Trophoblast cell (in vitro differentiated cells and primary cell): ENCODE measurements at places on chromosomes 5 and 9.

GRCh38 chr5:72556351-72557166 is 49.3 kb upstream of the ZNF366 start:
- H3K4me1 ChIP-seq = peaks cover 4% of the 10 kb centered on the region
- no peaks in the 10 kb centered on the region for H3K36me3 ChIP-seq
- no peaks in the 10 kb centered on the region for H3K27me3 ChIP-seq
- peak overlapping the region; percentile 46 for H3K4me3 ChIP-seq
- DNase-seq = peak; percentile 90

GRCh38 chr9:14373706-14374105 is 59.8 kb upstream of the NFIB start:
- no peak for DNase-seq
- H3K36me3 ChIP-seq = no peaks in the 10 kb centered on the region
- H3K27ac ChIP-seq = no peak overlapping the region

DNA sequence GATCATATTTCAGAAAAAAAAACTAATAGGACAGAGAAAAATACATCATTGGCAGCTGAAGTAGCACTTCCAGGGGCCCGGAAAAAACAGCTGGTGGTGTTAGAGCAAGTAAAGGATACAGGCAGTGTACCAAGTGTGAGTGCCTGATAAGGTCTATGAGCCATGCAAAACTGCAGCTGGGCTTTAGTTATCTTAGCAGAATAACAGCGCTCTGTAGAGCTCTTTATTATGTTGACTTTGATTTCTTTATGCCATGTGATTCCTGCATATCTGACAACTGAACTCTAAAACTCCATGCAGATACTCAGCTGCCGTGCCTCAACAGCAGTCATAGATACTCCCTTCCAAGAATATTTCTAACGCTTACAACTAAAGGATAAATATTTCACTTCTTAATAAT is 119.5 kb downstream of the CAAP1 start:
- no peaks in the 10 kb centered on the region for H3K4me1 ChIP-seq
- H3K27ac ChIP-seq = no peak overlapping the region
- H3K36me3 ChIP-seq = no peaks in the 10 kb centered on the region
- H3K27me3 ChIP-seq = no peaks in the 10 kb centered on the region
- DNase-seq = no peak
- no peak overlapping the region for H3K4me3 ChIP-seq

GRCh38 chr5:57407391-57407790 is 75.2 kb downstream of the ACTBL2 start:
- H3K36me3 ChIP-seq = no peaks in the 10 kb centered on the region
- no peaks in the 10 kb centered on the region for H3K27me3 ChIP-seq
- H3K27ac ChIP-seq = no peak overlapping the region
- H3K4me3 ChIP-seq = no peak overlapping the region
- DNase-seq = no peak
- no peaks in the 10 kb centered on the region for H3K4me1 ChIP-seq

- H3K27me3 ChIP-seq = no peaks in the 10 kb centered on the region
- H3K4me1 ChIP-seq = no peaks in the 10 kb centered on the region
- no peak overlapping the region for H3K4me3 ChIP-seq
- no peak for DNase-seq
Observed at GRCh38 chr9:115957585-115957984, 196.0 kb upstream of the PAPPA start.

- H3K27me3 ChIP-seq = no peaks in the 10 kb centered on the region
- H3K27ac ChIP-seq = no peak overlapping the region
- no peak for DNase-seq
- no peak overlapping the region for H3K4me3 ChIP-seq
Observed at GRCh38 chr9:134627417-134628353, 13.9 kb upstream of the COL5A1 start.

GRCh38 chr5:123204251-123204650 is 115.2 kb downstream of the PRDM6 start:
- no peak overlapping the region for H3K4me3 ChIP-seq
- H3K36me3 ChIP-seq = no peaks in the 10 kb centered on the region
- DNase-seq = no peak
- no peaks in the 10 kb centered on the region for H3K27me3 ChIP-seq

- no peak for DNase-seq
- no peaks in the 10 kb centered on the region for H3K4me1 ChIP-seq
- no peak overlapping the region for H3K27ac ChIP-seq
- no peak overlapping the region for H3K4me3 ChIP-seq
- no peaks in the 10 kb centered on the region for H3K27me3 ChIP-seq
Observed at GRCh38 chr5:3155046-3155445, 403.6 kb upstream of the IRX2 start.

DNA sequence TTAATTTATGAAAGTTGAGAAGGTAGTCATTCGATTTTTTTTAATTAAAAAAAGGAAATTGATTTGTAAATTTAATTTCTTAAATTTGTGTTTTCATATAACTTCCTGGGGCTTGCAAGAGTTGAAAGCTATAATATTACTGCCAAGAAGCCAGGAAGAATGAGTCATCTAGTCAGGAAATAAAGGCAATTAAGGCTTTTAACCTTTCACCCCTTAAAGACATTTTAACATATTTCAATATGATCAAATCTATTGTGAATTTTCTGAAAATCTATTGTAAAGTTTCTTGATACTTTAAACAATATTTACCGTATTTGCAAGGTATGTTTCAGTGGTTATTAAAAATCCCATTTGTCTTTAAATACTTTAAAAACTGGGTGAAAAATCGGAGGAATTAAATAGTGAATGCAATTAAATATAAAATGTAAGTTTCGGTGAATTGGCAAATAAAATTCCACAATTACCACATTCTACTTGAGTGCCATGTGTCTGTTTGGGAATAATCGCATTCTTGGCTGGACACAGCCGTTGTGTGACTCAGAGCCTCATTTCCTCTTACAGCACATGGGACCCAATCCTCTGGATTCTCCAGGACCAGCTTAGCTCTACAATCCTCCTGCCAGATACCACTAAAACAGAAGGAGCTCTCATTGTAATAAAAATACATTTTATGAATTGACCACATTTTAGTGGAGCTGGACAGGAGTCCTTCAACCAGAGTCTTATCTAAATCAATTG is 310.7 kb downstream of the HCN1 start:
- H3K27me3 ChIP-seq = no peaks in the 10 kb centered on the region
- DNase-seq = no peak
- no peaks in the 10 kb centered on the region for H3K36me3 ChIP-seq

GRCh38 chr9:70902692-70903131 is 218.7 kb downstream of the TRPM3 start:
- H3K4me1 ChIP-seq = no peaks in the 10 kb centered on the region
- H3K27me3 ChIP-seq = no peaks in the 10 kb centered on the region
- no peak overlapping the region for H3K27ac ChIP-seq
- no peak overlapping the region for H3K4me3 ChIP-seq
- H3K36me3 ChIP-seq = no peaks in the 10 kb centered on the region
- peak; percentile 79 for DNase-seq

DNA sequence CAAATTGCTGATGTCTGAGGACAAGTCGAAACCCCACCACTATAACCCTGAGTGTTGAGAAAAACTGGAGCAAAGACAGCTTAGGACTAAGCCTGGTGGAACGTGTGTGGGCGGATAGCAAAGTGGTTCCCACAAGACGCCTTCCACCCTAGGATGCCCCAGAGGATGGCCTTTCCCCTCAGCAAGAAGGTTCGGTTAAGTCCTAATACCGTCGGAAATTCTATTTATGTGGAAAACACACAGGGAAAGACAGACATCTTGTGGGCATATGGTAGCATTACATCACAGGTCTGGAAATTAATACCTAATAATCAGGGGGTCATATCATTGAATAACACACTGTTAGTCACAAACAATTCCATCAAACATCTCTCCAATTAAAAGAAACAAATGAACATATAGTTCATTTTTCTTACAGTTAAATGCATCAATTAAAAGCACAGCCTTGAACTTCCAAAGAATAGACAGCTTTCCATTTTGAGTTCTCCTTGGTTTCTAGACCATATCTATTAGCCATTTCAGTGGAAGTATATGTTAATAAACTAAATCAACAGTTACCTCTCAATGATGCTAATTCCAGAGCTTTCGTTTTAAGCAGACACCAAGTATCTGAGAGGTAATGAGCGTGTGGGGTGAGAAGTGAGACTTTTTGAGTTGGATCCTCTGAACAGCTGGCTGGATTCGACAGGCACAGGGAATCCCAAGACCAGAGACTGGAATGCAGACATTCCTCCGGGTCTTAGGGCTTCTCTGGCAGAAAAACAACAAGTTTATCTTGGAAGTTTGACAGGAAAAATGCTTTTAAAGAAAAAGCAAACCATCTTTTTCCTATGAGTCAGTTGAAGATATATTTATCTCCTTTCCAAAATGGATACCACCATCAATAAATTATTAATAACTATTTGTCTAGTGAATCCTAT is 2.9 kb upstream of the ICE1 start:
- no peak for DNase-seq
- peaks cover 11% of the 10 kb centered on the region for H3K4me1 ChIP-seq
- H3K27me3 ChIP-seq = no peaks in the 10 kb centered on the region
- H3K27ac ChIP-seq = no peak overlapping the region
- no peaks in the 10 kb centered on the region for H3K36me3 ChIP-seq

DNA sequence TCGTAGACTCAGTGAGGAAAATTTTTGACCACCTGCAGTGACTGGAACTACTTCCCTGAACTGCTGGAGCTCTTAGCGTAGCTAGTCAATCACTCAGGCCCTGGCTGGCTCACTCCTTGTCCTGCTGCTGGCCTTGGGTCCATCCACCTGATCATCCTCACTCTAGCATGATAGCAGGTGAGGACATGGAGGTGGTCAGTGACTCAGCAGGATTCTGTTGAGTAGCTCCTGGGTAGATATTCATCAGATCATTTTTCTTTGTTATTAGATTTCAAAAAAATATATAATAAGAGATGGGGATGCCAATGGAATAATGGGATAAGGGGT is 25.0 kb upstream of the SEMA4D start:
- no peak for DNase-seq
- H3K27me3 ChIP-seq = no peaks in the 10 kb centered on the region
- no peaks in the 10 kb centered on the region for H3K4me1 ChIP-seq
- H3K27ac ChIP-seq = no peak overlapping the region

- no peaks in the 10 kb centered on the region for H3K27me3 ChIP-seq
- H3K27ac ChIP-seq = no peak overlapping the region
- H3K4me1 ChIP-seq = peaks cover 3% of the 10 kb centered on the region
Observed at GRCh38 chr9:21081451-21081850, 3.7 kb upstream of the IFNB1 start.

- no peak for DNase-seq
- no peaks in the 10 kb centered on the region for H3K27me3 ChIP-seq
- H3K36me3 ChIP-seq = no peaks in the 10 kb centered on the region
- H3K27ac ChIP-seq = no peak overlapping the region
Observed at GRCh38 chr5:61624553-61625136, 292.6 kb downstream of the ZSWIM6 start.

DNA sequence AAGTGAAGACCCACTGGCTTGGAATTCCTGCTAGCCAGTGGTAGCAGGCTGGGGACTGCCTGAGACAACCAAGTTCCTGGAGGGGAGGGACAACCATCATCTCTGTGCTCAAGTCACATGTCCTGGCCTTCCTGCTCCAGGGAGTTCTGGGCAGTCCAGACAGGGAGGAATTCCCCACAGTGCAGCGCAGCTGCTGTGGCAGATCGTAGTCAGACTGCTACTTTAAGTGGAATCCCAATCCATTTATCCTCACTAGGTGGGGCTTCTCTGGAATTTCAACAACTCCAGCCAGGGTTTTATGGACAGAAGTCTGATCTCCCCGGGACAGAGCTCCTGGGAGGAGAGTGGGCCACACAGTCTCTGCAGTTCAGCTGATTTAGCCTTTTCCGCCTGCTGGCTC is 20.9 kb upstream of the OR5C1 start:
- no peaks in the 10 kb centered on the region for H3K4me1 ChIP-seq
- H3K36me3 ChIP-seq = no peaks in the 10 kb centered on the region
- H3K27me3 ChIP-seq = no peaks in the 10 kb centered on the region

- H3K27ac ChIP-seq = no peak overlapping the region
- DNase-seq = no peak
- H3K4me1 ChIP-seq = peaks cover 12% of the 10 kb centered on the region
- H3K4me3 ChIP-seq = no peak overlapping the region
Observed at GRCh38 chr5:157271740-157272271, 5.9 kb downstream of the CYFIP2 start.

GRCh38 chr9:37921546-37922300 is 17.8 kb upstream of the SLC25A51 start:
- no peak overlapping the region for H3K27ac ChIP-seq
- DNase-seq = peak; percentile 60
- H3K27me3 ChIP-seq = no peaks in the 10 kb centered on the region
- H3K4me3 ChIP-seq = no peak overlapping the region
- H3K36me3 ChIP-seq = peaks cover 50% of the 10 kb centered on the region

DNA sequence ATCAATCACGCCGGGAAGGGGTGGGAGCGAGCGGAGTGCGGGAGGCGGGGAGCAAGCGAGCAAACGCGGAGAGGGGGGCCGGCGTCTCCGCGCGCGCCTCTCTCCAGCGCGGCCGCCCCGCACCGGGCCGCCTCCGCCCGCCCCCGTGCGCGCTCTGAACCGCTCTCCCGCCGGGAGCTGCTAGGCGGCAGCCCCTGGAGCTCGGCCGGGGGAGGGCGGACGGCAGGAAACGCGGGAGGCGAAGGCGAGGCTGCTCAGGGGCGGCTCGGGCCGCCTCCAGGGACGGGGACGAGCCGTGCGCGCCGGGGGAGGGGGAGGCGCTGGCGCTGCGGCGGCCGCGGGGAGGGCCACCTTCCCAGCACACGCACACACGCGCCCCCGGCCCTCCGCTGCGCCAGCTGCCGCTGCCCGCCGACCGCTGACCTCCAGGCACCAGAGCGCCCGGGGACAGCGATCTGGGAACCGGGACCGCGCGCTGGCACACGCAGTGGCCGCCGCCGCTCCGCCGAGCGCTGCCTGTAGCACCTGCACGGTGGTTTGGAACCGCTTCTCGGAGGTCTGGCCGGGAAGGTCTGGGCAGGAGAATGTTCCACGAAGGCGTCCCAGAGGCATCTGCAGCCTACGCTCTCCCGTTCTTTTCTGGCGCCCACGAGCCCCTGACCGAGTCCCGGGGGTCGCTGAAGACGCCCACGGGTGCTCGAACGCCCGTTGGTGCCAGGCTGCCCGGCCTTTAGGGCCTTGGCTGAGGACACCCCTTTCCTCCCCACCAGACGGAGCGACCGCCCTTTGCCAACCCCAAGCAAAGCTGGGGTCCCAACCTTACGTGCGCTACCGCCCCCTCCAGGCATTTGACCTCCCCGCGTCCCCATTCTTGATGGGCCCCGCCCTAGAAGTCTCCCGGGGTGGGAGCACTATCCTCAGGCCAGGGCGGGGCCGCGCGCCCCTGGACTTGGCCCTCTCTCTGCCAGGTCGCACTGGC is at the start of gene GABBR2:
Gene GABBR2 (minus strand): TSS at position 3 of the 979 bp plus-strand sequence. CDS start 198 bp downstream, outside the sequence.
- no peak for DNase-seq
- H3K4me3 ChIP-seq = peak within 1 kb of the TSS; percentile 55
- peaks cover 11% of the 10 kb centered on the region for H3K4me1 ChIP-seq
- H3K36me3 ChIP-seq = no peaks in the 10 kb centered on the region
- H3K27ac ChIP-seq = no peak within 1 kb of the TSS

GRCh38 chr5:138937392-138938387 is 62.6 kb upstream of the LRRTM2 start:
- H3K27ac ChIP-seq = no peak overlapping the region
- peaks cover 36% of the 10 kb centered on the region for H3K36me3 ChIP-seq
- H3K4me1 ChIP-seq = no peaks in the 10 kb centered on the region
- H3K4me3 ChIP-seq = no peak overlapping the region
- DNase-seq = no peak
- H3K27me3 ChIP-seq = no peaks in the 10 kb centered on the region

GRCh38 chr5:73969195-73970036 is 343.4 kb downstream of the ARHGEF28 start:
- DNase-seq = no peak
- H3K4me1 ChIP-seq = no peaks in the 10 kb centered on the region
- H3K4me3 ChIP-seq = no peak overlapping the region
- no peaks in the 10 kb centered on the region for H3K36me3 ChIP-seq
- H3K27ac ChIP-seq = no peak overlapping the region

GRCh38 chr5:141483902-141484301 is 928 bp upstream of the PCDHGC4 start:
- peaks cover 26% of the 10 kb centered on the region for H3K36me3 ChIP-seq
- peaks cover 11% of the 10 kb centered on the region for H3K4me1 ChIP-seq
- H3K27me3 ChIP-seq = no peaks in the 10 kb centered on the region
- DNase-seq = no peak
- H3K27ac ChIP-seq = no peak overlapping the region
- H3K4me3 ChIP-seq = no peak overlapping the region
